SK-N-SH (cell line): ENCODE measurements at places on chromosomes 12 and 14. TPM values are rescaled to one million over a fixed set of nuclear protein-coding genes. Genes with fewer than 3 reads are reported as not detected.

Gene LMNTD1
- polyA plus RNA-seq, result 0.20 and 0.32 TPM in 2 replicates

Gene TCL1B
- not detected in 2 replicates for polyA plus RNA-seq

Gene GPR137C
- 0.54 and 0.60 TPM in 2 replicates for polyA plus RNA-seq

Gene LRRC10
- polyA plus RNA-seq, result not detected in 2 replicates

Gene MEG3
- polyA plus RNA-seq, result not detected in 2 replicates

Gene TMTC2
- polyA plus RNA-seq, result 4.1 and 6.0 TPM in 2 replicates

Gene CPNE6
- not detected in 2 replicates for polyA plus RNA-seq

Gene CLEC4E
- polyA plus RNA-seq, result not detected in 2 replicates

DNA sequence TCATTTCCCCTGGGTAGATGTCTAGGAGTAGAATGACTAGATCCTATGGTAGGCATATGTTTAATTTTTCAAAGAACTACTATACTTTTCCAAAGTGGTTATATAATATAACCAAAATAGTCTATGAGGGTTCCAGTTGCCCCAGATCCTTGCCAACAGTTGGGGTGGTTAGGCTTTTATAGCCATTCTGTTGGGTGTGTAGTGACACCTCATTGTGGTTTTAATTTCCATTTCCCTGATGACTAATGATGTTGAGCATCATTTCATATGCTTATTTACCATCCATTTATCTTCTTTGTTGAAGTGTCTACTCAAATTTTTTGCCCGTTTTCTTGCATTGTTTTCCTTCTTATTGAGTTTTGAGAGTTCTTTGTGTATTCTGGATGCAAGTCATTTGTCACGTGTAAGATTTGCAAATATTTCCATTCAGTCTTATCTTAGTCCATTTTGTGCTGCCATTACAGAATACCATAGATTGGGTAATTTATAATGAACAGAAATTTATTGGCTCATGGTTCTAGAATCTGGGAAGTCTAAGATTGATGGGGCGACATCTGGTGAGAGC lies 4.7 kb downstream of the SYNE2 start:
- no peak for DNase-seq

GRCh38 chr14:42437809-42438208 lies 831.1 kb downstream of the LRFN5 start:
- DNase-seq, result no peak

DNA sequence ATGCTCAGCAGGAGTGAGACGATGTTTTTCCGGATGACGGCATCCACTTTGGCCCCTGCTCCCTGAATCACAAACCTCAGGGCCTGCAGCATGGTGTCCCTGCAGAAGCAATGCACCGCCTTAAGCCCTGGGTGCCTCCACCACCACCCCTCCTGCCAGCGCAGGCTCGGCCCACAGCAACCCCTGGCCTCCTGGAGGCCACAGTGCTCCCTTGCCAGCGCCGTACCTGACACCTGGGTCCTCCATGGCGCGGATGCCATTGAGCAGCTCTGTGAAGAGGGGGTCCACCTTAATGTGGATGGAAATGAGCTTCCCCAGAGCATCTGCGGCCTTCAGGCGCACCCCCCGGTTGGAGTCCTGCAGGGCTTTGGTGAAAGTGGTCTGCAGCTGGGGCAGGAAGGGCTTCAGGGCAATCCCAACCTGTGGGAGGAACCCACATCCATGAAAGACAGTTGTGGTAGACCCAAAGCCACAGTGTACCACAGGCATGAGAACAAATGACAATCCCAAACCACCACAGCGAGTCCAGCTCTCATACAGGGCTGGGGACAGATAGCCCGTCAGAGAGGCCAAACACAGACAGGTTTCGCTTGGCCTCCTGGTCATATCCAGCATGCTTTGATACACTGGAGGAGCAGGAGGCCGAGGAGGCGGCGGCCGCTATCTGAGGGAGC lies 17.9 kb upstream of the RAB35 start:
- DNase-seq, result no peak

- DNase-seq, result no peak
Measured at GRCh38 chr14:86665975-86666374, 1136.0 kb downstream of the FLRT2 start.

GRCh38 chr12:47820631-47821345 lies 1.1 kb upstream of the HDAC7 start:
- peak; percentile 61 for DNase-seq

DNA sequence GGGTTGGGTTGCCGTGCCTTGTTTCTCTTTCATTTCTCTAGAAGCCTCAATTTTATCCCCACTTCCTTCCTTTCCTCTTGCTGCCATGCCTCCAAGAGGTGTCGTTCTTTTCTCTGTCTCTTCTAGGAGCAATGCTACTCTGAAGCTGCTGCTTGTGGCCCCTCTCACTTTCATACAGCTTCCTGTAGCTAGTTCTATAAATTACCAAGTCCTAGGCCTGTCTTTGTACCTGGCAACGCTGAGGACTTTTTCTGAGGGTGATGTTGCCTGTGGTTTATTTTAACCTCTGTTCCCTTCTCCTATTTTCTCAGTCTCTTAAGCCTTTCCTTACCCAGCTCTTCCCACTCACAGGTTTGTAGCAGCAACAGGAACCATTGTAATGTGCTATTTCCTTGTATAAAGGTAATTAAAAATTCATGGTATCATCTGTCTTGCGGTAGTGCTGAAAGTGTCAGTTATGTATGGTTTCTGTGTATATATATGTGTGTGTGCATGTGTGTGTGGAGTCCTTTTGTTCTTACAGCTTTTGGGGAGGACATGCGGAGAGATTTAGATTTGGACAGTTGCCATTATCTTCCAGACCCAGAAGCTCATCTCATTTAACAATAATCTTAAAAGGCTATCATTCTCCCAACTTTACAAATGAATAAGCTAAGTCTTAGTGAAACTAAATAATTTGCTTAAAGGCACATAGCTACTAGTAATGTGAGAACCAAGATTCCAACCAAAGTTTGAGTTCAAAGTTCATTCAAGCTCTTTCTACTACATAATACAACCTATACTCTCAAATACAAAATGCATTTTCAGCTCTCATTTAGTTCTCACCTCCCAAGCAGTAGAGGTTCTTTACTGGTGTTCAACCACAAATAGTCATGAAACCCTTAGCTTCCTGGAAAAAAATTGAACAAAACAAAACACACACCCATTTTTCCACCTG lies 43.8 kb downstream of the DDHD1 start:
- DNase-seq, result no peak

DNA sequence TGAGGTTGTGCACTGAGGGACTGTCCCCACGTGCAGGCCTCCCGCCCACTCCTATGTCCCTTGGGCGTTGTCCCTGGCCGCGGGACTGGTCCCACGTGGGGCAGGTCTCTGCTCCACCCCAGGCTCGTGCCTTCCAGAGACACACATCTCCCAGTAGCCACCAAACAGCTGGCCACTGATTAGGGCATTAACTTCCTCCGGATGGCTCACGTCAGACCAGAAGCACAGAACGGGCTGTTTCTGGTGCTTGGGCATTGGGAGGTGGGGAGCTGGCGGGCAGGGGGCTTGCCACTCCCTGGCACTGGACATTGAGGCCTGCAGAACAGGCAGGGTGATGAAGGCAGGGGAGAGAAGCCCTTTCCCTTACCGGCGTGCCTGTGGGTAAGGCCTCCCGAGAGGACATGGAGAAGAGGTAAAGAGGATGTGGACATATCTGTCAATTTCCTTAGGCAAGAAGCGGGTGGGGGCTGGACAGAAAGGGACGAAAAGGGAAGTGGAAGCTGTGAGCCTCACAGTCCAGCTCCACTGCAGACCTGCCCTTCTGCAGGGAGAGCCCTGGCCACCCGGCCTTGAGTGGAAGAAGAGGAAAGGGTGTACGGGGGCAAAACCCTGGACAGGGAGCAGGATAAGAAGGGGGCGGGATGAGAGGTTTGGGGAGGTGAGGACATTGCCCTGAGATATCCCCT lies 101.2 kb downstream of the NINJ2 start:
- DNase-seq, result peak; percentile 52

GRCh38 chr14:52781629-52782028 lies 9.8 kb downstream of the GNPNAT1 start:
- DNase-seq, result no peak

GRCh38 chr14:90308561-90308960 lies 23.2 kb downstream of the NRDE2 start:
- DNase-seq, result no peak

GRCh38 chr14:68950111-68950510 lies 29.0 kb downstream of the ACTN1 start:
- DNase-seq, result no peak

DNA sequence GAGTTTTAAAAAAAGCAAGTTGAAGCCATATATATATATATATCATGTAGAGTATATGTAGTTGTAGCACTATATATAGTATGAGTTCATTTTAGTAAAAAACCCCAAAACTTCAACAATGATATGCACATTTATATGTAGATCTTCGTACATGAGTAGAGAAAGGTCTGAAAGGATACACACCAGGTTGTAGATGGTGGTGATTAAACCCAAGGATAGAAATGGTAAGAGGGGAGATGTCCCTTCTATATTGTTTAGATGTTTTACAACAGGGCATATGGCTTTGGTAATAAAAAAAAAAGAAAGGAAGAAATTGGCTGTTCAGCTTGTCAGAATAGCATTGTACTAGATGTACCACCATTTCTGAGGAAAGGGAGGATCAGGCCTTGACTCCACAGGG lies 31.9 kb upstream of the MED13L start:
- no peak for DNase-seq

GRCh38 chr14:85595981-85596380 lies 66.0 kb downstream of the FLRT2 start:
- no peak for DNase-seq

DNA sequence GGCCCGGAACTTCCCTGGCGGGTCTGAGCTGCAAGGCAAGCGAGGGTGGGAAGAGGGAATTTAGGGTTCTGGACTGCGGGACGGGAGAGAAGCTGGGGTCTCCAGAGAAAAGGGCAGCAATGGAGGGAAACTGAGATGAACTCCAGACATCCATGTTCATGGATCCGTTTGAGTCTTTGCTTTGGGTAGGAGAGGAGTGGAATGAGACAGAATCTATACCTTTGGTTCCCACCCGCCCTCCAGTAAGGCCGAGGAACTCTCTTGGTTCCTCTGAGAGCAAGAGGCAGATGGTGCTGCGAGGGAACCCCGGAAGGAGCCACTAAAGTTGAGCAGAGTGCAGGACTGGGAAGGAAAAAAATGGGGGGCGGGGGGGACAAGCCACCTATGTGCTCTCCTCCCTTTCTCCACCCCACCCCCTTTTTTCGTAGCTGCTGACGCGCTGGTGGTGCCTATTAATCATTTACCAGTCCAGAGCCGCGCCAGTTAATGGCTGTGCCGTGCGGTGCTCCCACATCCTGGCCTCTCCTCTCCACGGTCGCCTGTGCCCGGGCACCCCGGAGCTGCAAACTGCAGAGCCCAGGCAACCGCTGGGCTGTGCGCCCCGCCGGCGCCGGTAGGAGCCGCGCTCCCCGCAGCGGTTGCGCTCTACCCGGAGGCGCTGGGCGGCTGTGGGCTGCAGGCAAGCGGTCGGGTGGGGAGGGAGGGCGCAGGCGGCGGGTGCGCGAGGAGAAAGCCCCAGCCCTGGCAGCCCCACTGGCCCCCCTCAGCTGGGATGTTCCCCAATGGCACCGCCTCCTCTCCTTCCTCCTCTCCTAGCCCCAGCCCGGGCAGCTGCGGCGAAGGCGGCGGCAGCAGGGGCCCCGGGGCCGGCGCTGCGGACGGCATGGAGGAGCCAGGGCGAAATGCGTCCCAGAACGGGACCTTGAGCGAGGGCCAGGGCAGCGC lies 1.2 kb downstream of the SSTR1 start:
- no peak for DNase-seq

- no peak for DNase-seq
Measured at GRCh38 chr12:32124637-32125036, 18.0 kb downstream of the BICD1 start.

- DNase-seq, result no peak
Measured at GRCh38 chr12:82130762-82131161, 227.4 kb downstream of the CCDC59 start.

DNA sequence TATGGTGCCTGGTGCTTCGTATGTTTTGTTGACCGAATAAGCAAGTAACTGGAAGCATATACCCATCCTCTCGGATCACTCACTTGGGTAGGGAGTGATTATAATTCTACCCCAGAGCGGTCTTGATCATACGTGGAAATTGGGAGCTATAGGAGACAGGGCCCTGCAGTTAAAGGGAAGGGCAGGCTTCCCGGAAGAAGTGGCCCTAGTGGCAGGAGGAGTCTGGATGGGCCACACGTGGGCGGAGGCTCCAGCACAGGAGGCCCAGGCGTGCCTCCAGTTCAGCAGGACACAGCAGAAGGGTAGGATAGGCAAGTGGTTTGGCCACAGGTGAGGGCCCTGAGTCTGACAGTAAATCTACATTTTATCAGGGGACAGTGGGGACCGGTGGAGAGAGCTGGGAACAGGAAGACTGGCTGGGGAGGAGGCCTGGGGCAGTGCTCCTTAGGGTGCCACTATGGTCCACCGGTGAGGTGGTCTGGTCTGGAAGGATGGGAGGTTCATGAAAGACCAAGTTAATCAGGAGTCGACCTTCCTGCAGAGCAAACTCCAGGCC lies 23.5 kb upstream of the YY1 start:
- DNase-seq, result no peak

- peak; percentile 94 for DNase-seq
Measured at GRCh38 chr12:53220694-53221202, 11.3 kb downstream of the RARG start.
